Stimulated activated CD4-positive, alpha-beta T cell treated with anti-CD3 and anti-CD28 coated beads, Interleukin-12 subunit alpha, Interleukin-12 subunit beta, amount 100 ng/mL, for 24 hours (primary cell): ENCODE measurements at places on chromosomes 3 and 15.

GRCh38 chr15:65219137-65219536, 7.9 kb upstream of the CILP start:
- no peak for DNase-seq

DNA sequence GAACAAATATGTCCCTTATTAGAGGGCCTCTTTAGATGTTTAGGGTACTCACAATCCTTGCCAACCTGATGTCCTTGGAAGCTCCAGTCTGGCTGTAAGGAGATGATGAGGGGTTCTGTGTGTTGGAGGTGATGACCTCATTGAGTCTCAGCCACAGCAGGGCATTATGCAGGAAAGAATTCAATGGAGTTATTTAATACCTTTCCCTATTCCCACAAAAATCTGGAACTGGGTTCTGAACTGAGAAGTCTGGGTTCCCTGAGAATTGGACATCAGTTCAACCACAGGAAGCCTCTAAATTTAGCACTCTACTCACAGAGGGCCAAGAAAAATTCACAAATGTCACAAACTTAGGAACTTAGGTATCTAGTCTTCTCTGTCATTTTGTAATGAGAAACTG, 36.9 kb downstream of the SLC35A5 start:
- DNase-seq, result no peak

DNA sequence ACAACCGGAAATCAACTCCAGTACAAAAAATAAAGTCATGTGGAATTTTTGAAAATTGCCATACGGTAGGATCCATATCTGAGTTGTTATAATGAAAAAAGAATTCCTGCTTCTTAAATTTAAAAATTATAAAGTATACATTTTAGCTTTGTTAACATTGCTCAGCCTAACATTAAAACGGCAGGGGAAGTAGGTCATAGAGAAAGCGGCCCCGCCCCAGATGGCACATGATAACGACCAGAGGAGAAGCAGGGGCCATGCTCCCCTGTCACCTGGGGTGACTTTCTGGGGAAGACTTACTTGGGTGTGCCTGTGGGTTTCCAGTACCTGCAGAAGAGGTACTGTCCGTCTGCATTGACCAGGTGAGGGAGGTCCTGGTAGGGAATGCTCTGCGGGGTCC, 921 bp downstream of the MGLL start:
- no peak for DNase-seq

GRCh38 chr3:34107669-34108068, 309.2 kb downstream of the PDCD6IP start:
- DNase-seq, result no peak

DNA sequence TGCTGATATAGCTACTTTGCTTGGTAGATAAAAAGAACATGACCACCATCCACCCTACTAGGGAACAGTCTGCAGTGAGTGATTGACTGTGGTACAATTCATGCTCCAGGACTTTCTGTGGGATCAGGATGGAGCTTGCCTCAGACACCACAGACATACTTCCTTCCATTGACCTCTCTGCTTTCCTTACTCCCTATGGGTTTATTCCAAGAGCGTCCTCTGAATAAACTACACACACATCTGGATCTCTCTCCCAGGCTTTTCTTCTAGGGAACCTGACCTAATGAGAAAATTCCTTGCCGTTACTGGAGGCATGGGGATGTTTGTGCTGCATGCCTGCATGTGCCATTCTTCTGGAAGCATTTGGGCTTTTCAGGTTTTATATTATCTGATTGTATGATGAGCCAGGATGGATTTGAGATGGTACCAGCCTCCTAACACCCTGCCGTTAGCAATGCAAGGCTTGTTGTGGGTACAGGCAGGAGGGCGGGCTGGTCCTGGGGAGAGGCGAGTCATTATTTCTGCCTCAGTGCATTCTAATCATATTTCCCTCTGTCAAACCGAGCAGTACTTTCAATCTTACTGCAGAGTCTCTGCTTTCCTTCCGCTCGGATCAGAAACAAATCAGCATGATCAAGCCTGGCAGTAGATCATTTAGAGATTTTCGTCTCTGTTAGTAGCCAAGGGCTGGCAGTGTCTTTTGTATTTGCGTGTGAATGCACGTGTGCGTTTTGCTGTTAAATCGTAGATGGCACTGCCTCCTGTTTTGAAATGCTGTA, 279.2 kb downstream of the PDCD6IP start:
- no peak for DNase-seq

DNA sequence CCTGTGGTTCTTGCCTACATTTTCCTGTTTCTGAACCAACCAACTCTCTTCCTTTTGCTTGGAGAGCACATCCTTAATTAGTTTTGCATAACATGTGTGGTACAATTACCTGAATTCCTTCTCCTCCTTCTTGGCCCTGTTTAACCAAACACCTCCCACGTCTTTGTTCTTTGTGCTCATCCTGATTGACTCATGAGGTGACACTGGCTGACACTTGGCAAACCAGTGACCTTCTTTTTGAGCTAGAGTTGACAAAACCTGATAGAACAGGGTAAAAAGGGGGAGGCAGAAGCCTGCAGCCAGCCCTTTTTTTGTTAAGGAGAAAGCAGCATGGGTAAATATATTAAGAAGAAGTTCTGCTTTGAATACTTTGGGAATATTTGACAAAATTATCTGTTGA, 99.2 kb upstream of the SAMMSON start:
- no peak for DNase-seq
